ENCODE measurements at places on chromosomes 2 and 18.

DNA sequence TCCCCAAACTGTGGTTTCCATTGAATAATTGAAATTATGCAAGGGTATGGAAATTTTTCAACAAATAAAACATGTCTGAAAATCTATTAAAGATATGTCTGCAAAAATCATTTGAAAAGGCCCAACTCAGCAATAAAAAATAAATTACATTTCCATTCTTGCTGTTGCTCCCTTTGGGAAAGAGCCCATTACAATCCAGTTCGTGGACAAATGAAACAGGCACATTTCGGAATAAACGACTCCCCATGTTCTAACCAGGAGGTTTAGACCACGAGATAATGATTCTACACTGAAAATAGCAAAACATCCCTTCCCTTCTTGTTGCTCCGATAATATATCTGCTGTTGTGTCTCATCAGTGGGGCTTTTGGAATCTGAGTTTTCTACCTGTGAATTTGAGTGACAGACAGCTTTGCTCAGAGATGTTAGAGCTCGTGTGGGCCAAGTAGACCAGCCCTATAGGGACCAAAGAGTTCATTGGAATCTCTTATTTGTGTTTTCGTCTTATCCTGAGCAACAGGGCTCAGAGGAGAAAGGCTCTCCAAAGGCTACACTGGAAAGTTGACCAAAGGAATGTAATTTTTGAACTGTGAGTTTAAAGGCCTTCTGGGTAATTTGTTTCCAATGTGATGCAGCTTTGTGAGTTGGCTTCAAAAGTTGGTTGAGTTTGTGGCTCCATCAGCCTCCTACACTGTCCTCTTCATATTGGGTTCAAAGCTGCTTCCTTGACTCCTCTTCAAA is 119.5 kb downstream of the ACTR3 start:
- no peak for DNase-seq

GRCh38 chr2:217886720-217887309 is 116.0 kb downstream of the TNS1 start:
- DNase-seq, result peak; percentile 84

DNA sequence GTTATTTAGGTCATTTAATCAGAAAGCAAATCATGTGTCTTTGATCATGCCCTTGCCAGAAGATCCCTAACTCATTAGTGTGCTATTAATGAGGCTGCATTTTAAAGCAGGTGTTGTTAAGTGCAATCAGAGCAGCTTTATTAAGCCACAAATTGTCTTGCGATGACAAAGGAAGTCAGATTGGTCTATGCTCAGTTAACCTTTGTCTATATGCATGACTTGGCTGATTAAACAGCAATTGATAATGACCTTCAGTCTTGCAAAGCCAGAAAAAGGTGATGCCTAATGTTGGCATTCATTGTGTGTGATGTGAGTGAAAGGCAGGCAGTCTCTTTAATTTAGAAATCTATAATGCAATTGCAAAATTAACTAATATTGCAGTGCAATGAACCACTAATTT is 166.9 kb downstream of the RND3 start:
- no peak for DNase-seq

DNA sequence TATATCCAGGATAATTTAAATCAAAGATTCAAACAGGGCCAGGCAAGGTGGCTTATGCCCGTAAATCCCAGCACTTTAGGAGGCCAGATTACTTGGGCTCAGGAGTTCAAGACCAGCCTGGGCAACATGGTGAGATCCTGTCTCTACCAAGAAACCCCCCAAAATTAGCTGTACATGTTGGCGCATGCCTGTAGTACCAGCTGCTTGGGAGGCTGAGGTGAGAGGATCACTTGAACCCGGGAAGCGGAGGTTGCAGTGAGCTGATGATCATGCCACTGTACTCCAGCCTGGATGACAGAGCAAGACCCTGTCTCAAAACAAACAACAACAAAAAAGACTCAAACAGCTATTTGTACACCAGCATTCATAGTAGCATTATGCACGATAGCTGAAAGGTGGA is 9.2 kb downstream of the RAB10 start:
- no peak for DNase-seq

GRCh38 chr2:34787341-34787740 is 1188.2 kb upstream of the FAM98A start:
- no peak for DNase-seq

- DNase-seq, result no peak
Measured at GRCh38 chr18:50711386-50711785, 108.4 kb downstream of the MRO start.

DNA sequence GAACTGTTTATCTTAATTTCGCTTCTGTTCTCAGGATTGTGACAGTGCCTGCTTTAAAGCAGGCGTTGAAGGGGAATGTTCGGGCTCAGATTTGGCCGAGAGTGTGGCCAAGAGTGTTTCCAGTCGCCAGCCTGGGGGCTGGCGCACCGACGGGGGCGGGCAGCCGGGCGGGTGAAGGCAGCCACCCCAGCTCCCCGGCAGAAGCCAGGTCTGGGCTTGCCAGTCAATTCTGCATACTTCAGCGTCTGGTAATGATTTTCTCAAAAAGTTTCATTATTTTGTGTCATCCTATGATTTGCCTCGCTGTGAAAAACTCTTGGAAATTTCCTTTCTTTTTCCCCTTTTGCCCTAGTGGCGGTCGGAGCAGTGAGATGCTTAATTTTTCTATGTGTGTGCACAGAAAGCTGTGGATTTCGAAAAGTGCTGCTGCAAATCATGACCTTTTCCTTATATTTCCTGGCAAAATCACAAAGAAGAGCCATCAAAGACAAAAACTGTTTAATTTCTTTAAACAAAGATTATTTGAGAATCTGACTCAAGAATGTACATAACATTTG is 856 bp downstream of the FAM228A start:
- no peak for DNase-seq

- DNase-seq, result no peak
Measured at GRCh38 chr2:112870841-112871835, 34.6 kb upstream of the IL1B start.

DNA sequence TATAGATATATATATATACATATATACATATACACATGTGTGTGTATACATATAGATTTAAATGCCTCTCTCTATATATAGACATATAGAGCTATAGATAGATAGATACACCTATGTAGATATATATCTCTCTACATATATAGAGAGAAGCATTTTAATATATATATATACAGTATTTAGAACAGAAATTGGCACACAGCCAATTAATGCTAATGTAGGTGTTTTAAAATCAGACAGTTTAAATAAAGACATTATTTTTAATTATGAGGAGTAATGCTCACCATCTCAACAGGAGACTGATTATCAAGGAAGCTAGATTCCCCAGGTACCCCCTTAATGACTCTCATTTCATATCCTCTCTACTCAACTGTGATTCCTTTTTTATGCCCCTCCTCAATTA is 170.7 kb upstream of the CRIM1 start:
- DNase-seq, result no peak

GRCh38 chr2:203637471-203638167 is 68.8 kb upstream of the CD28 start:
- no peak for DNase-seq

DNA sequence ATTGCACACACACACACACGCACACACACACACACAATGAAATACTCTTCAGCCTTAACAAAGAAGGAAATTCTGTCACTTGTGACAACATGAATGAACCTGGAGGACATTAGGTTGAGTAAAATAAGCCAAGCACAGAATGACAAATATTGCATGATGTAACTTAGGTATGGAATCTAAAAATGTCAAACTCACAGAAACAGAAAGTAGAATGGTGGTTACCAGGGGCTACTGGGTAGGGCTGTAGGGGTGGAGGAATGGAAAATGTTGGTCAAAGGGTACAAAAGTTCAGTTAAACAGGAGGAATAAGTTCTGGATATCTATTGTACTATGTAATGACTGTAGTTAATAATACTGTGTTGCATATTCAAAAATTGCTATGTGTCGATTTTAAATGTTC is 29.5 kb downstream of the SCN2A start:
- peak; percentile 20 for DNase-seq

GRCh38 chr2:26845021-26845420 is 2.9 kb upstream of the DPYSL5 start:
- DNase-seq, result no peak

- DNase-seq, result no peak
Measured at GRCh38 chr18:32760391-32760790, 12.4 kb downstream of the KLHL14 start.

DNA sequence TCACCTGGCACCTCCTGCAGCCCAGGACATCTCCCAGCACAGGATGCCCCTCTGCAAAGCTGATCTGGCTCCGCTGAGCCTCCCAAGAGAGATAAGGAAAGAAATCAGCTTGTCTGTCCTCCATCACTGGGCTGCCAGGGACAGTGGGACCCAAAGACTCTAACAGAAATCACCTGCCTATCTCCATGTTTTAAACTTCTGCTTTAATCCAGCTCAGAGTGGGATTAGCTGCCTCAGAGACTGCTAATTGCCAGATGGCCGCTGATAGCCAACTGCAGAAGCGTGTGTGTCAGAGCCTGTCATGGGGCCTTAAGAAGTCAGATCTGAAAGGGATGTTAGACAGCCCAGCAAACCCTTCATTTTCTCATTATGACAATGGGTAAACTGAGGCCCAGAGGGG is 389.4 kb upstream of the KLHL29 start:
- no peak for DNase-seq

GRCh38 chr2:216571909-216572513 is 61.2 kb upstream of the IGFBP2 start:
- DNase-seq, result no peak

- DNase-seq, result no peak
Measured at GRCh38 chr2:197092431-197092830, 165.9 kb upstream of the PGAP1 start.

- DNase-seq, result no peak
Measured at GRCh38 chr18:14927701-14928100, 179.7 kb downstream of the ANKRD30B start.

DNA sequence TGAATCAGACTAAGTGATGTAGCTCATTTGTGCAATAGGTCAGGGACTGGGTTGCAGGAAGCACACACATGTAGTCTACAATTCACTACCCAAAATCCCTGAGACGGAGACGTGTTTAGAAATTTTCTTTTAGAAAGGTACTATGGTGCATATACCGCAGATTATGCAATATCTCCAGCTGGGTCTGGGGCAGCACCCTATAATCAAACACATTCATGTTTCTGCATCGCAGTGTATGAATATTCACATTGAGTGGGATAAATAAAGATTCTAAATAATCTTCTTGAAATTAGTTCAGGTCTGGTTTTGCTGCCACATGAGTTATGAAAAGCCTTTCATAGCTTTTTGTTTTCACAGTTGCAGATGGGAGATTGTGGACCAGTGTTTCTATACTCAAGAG is 395.7 kb upstream of the FANCL start:
- no peak for DNase-seq

- DNase-seq, result no peak
Measured at GRCh38 chr18:53534203-53534602, 690.3 kb downstream of the MBD2 start.

GRCh38 chr18:56522816-56523215 is 115.6 kb downstream of the TXNL1 start:
- no peak for DNase-seq

GRCh38 chr18:27901424-27902226 is 275.3 kb downstream of the CDH2 start:
- no peak for DNase-seq

- no peak for DNase-seq
Measured at GRCh38 chr2:143354050-143354750, 225.0 kb downstream of the ARHGAP15 start.

- DNase-seq, result no peak
Measured at GRCh38 chr18:79544386-79544963, 135.1 kb upstream of the CTDP1 start.

DNA sequence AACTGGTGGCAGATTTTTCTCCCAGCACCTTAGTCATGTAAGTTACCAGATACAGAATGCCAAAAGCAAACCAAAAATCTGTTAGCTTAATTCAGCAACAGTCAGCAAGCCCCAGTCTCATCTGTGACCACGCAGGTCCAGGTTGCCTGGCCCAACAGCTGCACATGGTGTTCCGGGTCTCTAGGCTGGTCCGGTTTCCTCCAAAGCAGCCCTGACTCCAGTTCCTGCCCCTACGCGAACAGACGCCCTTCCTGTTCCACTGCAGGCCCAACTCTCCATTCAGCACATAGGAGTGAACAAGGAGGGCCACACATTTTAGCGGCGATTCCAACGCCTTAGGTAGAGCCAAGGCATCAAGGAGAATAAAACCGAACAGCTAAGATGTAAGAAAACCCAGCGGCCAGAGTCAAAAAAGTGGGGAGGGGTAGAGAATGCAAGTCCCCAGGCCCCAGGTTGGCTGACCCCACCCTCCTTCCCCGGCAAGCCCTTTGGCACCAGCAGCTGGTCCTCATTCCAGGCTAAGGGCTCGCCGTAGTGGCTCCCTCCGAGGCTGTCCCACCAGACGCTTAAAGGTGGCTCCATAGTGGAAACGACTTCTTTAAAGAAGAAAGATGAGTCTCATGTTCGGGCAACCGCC is 1.5 kb downstream of the STK25 start:
- DNase-seq, result no peak

DNA sequence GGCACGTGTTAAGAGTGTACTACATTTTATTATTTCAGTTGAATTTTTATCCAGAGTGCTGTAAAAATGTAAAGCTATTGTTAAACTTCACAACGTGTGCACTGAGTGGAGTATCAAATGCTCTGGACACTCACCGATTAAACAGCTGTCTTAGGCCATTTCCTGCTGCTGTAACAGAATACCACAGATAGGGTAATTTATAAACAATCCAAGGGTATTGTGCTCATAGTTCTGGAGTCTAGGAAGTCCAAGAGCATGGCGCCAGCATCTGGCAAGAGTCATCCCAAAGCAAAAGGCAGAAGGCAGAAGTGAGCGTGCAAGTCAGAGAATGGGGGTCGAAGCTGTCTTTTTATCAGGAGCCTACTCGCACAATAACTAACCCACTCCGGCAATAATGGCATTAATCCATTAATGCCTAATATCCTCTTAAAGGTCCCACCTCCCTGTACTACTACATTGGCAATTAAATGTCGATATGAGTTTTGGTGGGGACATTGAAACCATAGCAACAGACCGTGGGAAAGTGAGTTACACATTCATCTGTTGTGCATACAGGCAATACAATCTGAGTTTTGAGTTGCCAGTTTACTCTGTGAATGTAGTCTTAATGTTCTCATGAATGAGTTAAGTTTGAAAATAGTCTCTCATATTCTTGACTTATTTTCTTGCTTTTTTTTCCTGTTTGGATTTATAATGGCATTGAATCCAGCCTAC is 64.8 kb downstream of the ARMC9 start:
- no peak for DNase-seq

GRCh38 chr2:215395687-215396460 is 40.0 kb downstream of the FN1 start:
- no peak for DNase-seq

DNA sequence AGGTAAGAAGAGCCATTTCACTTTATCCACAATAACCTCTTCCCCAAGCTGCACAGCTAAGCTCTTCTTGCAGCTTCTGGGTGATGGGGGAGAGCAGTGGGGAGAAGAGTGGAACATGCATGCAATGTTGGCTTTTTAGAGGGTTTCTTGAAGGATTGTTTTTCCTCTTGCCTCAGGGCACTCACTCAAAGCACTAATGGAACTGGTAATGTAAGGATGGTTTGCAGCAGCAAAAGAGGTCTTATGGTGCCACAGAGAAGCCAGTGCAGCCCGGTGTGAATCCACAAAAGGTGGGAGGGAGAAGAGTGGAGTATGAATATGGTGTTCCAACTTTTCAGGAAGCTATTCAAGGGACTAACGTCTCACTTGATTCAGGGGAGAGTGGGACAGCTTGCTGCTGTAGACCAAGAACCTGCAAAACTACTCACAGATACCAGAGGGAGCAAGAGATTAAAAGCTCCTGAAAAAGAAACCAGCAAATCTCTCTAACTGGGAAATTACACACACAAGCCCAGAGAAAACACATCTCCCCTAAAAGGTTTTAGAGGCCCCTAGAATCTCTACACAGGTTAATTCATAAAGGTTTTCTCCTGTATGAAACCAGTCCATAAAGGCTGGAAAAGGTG is 116.4 kb downstream of the CHN1 start:
- no peak for DNase-seq
